Activated T-helper 17 cell treated with anti-CD3 and anti-CD28 coated beads, Interleukin-2, amount 50 U/mL, for 72 hours (primary cell): ENCODE measurements at places on chromosomes 2 and 18.

- no peaks in the 10 kb centered on the region for H3K36me3 ChIP-seq
- peak; percentile 42 for ATAC-seq
- H3K4me1 ChIP-seq: peaks cover 4% of the 10 kb centered on the region
- H3K27me3 ChIP-seq: no peaks in the 10 kb centered on the region
- H3K27ac ChIP-seq: no peak overlapping the region
- no peak overlapping the region for H3K4me3 ChIP-seq
Observed at GRCh38 chr2:53021292-53021691, 746.3 kb upstream of the CHAC2 start.

GRCh38 chr2:143716522-143716921 lies 587.3 kb downstream of the ARHGAP15 start:
- no peaks in the 10 kb centered on the region for H3K27me3 ChIP-seq
- ATAC-seq: no peak

DNA sequence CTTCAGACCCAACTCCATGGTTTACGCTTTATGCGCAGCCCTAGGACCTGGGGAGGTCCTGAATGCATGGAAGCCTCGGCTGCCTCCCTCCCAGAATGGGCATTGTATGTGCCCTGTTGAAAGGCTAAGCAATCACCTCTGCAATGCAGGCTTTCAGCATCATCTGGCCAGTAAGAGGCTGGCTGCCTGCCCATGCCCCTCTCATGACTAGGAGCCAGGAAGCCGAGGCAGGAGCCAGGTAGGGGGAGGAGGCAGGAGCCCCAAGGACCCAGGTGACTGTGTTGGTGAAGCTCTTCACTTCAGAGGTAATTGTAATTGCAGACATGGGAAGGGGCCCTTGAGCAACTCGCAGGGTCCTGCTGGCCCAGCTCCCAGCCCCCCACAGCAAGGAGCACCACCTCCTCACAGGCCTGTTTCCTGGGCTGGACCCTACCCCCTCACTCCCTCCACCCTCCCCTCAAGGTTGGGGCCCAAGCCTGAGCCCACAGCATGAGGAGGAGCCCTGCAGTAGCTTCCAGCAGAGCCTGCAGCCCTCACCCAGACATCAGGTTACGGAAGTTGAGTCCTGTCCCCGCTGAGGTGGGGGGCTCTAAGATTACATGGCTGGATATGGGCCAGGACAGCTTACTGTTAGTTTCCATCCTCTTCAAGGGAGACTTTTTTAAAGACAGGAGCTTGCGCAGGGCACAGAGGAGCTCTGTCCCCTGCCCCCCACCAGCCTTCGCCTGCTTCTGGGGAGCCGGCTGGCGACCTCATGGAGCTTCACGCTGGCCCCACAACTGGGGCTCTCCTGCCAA lies 21.9 kb downstream of the CRACDL start:
- no peak for ATAC-seq
- peaks cover 28% of the 10 kb centered on the region for H3K27me3 ChIP-seq
- H3K4me1 ChIP-seq: peaks cover 18% of the 10 kb centered on the region
- H3K27ac ChIP-seq: no peak overlapping the region
- H3K36me3 ChIP-seq: no peaks in the 10 kb centered on the region

DNA sequence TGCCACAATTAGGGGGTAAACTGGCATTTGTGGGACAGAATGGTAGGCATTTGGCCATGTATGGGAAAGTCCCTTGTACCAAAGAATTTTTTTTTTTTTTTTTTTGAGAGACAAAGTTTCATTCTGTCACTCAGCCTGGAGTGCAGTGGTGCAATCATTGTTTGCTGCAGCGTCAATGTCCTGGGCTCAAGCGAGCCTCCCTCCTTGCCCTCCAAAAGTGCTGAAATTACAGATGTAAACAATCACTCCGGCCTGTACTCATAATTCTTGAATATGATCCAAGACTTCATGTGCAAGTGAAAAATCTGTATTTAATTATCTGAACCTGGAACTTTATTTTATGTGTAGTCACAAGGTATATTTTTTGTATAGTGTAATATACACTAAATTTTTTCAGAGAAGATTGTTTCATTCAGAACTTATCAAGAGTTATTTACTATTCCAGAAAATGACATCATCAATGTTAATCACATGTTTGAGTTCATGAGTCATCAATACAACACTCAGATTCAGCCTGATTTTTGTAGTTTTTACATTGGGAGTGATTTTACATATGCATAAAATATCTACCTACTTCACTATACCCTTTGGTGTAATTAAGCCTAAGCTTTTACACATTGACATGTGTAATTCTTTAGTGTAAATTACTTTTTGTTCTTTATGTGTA lies 138.7 kb upstream of the L3MBTL4 start:
- H3K36me3 ChIP-seq: no peaks in the 10 kb centered on the region
- no peaks in the 10 kb centered on the region for H3K4me1 ChIP-seq
- ATAC-seq: no peak
- H3K4me3 ChIP-seq: no peak overlapping the region
- no peak overlapping the region for H3K27ac ChIP-seq

DNA sequence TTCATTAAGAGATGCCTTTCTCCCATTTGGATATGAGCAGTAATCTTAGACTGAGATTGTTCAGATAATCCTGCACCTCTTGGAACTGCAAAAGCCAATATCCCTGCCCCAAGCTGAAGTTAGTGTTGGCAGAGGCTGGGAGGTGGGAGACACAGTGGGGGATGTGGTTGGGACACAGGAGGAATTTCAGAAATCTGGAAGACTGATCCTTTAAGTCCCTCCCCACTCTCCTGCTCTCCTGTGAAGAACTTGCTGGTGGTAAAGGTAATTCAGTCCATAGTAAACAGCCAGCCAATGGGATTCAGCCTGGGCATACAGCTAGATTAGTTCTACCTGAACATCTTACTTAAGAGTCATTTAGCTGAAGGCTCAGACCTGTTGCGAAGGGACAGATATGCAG lies 50.0 kb upstream of the TMEM178A start:
- ATAC-seq: no peak
- no peak overlapping the region for H3K4me3 ChIP-seq
- no peak overlapping the region for H3K27ac ChIP-seq

GRCh38 chr2:46273225-46273863 lies 23.9 kb upstream of the EPAS1 start:
- no peak overlapping the region for H3K4me3 ChIP-seq
- ATAC-seq: no peak
- no peak overlapping the region for H3K27ac ChIP-seq
- H3K36me3 ChIP-seq: no peaks in the 10 kb centered on the region
- peaks cover 5% of the 10 kb centered on the region for H3K4me1 ChIP-seq
- peaks cover 24% of the 10 kb centered on the region for H3K27me3 ChIP-seq
